ENCODE measurements at places on chromosomes 1 and 21.

- DNase-seq, result no peak
Measured at GRCh38 chr1:115165776-115166175, 76.5 kb upstream of the TSPAN2 start.

GRCh38 chr21:45847870-45848269 lies 133.7 kb upstream of the COL6A1 start:
- DNase-seq, result peak; percentile 26

DNA sequence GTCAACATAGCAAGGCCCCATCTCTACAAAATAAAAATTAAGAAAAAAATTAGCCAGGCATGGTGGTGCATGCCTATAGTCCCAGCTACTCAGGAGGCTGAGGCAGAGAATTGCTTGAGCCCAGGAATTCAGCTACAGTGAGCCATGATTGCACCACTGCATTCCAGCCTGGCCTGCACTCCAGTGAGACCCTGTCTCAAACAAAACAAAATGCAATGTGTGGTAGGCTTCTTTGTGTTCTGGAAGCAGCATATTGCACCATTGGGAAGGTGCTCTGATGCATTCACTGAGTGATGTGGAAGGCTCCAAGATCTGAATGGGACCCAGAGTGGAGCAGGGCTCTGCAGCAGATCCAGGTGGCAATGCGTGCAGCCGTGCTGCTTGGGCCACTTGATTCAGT lies 99.6 kb upstream of the COG2 start:
- DNase-seq, result no peak

DNA sequence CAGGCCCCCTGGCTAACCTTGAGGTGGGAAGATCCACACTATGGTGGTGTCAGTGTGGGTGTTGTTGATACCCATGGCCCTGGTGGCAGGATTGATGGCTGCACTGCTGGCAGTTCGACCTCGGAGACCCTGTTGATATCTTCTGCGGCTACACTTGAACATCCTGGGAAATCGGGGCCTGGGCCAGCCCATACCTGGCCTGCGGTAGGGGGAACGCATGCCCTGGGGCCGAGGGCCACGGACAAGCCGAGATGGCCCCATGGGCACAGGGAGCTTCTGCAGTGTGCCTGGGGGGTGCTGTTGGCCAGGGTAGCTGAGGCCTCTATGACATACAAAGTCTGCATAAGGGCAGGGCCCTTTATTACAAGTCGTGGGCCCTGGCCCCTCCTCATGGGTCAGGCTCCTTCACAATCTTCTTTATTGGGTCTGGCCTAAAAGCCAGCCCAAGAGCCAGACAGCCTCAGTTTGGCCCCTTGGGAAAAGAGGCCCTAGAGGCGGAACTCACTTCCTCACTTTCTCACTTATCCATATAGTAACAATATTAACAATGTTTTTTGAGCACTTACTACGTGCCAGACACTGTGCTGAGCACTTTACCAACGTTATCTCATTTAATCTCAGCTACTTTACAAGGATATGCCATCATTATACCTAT lies at the start of gene P3R3URF:
Gene P3R3URF, minus strand, starts transcription at position 278 of the 655 bp plus-strand sequence. Its CDS starts 17 bp downstream, at position 261.
- DNase-seq, result no peak

DNA sequence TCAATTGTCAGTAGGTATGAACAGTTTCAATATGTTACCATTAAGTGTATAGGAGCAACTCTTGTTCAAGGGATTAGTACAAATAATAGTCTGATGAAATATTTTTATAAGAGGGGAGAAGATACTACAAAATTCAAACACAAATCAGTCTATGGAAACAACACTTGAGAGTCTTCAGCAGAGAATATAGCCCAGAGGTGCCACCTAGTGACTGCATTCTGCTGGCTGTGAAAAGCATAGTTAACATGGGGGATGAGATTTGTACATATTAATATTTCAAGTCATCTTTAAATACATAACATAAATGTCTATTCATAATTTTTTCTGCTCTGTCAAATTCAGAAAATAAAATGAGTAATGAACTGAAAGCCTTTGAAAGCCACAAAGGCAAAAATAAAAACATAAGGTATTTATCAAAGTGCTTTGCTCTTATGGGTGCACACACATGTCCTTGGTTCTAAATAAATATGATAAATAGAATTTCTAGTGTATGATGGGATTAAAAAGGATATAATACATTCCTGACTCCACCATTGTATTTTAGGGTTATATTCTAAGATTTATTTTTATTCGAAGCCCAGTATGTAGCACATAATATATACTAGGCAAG lies 440.9 kb upstream of the ZRANB2 start:
- peak; percentile 20 for DNase-seq
